ENCODE measurements at places on chromosomes 16 and 17.
A peak's percentile ranks its signal among the peaks of the same experiment; 100 is the strongest.

DNA sequence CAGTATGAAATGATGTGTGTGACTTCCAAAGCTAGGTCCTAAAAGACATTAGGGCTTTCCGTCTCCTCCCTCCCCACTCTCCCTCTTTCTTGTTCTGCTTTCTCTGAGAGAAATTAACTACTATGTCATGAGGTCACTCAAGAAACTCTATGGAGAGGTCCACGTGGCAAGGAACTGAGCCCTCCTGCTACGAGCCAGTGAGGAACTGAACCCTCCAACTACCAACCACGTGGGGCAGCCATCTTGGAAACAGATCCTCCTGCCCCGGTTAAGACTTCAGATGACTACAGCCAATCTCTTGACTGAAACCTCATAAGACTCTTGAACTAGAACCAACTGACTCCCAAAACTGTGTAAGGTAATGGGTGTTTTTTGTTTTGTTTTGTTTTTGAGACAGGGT is 4.2 kb upstream of the ALOX15 start:
- no peak for DNase-seq

GRCh38 chr16:678209-678857 is 1.9 kb upstream of the STUB1 start:
- DNase-seq: no peak

- no peak for DNase-seq
Observed at GRCh38 chr17:37731056-37731455, 13.8 kb downstream of the HNF1B start.

DNA sequence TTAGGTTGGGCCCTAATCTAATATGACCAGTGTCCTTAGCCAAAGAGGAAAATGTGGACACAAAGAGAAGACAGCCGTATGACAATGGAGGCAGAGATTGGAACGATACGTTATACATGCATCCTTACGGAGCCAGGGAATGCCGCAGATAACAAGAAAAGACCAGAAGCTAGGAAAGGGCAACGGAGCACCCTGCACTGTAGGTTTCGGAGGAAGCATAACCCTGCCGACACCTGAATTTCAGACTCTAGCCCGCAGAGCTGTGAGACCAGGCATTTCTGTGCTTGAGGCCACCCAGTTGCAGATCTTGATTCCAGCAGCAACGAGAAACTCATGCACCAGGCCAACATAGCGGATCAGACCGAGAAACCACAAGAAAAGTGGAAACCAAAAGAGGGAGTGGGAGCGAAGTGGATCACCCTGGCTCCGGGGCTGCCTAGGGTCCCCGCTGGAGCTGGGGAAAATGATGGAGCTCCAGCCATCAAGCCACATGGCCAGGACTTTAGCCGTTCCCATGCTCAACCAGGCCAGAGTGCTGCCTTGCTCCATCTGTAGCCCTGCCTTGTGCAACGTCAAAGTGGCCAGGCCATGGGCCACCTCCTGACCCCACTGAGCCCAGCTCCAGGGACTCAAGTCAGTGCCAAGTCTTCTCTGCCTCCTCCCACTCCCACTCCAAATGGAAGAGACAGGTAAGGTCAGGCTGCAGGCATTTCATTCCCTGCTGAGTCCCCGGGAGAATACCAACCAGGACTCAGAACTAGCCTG is 51.7 kb upstream of the RPL38 start:
- no peak for DNase-seq

DNA sequence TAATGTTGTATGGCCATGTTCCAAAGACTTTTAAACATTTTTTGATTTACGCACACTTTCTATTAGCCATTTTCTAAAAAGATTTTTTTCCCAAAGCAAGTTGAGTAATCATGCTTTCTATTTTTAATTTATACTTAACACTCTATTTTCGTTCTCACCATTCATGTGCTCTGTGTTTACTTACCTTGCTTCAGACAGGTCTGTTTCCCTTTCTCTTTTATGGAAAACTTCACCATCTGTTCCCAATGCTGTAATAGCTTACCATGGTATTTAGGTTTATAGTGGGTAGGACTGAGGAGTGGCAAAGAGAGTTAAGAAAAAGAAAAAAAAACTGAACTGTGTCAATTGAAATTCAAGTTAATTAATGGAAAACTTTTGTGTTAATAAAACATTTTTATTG is 37.5 kb upstream of the KCNJ16 start:
- no peak for DNase-seq

DNA sequence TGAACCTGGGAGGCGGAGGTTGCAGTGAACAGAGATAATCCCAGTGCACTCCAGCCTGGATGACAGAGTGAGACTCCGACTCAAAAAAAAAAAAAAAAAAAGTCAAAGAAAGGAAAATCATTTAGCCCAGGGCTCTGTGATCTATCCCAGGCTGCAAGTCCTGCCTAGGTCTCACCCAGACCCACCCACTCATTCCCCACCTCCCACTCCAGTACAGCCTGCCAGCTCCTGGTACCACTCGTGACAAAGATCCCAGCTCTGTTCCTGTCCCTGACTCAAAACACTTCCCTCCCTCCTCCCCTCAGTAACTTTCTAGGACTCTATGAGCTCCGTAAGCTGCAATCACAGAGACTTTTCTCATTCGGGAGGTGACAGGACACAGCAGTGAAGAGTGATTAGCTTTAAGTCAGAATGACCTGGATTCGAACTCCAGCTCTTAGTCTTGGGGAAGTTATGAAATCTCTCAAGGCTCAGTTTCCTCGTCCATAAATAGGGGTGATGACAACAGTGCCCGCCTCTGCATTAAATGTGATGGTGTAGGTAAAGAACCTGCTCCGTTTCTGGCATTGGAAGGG is 28.0 kb upstream of the MRPS23 start:
- DNase-seq: no peak

DNA sequence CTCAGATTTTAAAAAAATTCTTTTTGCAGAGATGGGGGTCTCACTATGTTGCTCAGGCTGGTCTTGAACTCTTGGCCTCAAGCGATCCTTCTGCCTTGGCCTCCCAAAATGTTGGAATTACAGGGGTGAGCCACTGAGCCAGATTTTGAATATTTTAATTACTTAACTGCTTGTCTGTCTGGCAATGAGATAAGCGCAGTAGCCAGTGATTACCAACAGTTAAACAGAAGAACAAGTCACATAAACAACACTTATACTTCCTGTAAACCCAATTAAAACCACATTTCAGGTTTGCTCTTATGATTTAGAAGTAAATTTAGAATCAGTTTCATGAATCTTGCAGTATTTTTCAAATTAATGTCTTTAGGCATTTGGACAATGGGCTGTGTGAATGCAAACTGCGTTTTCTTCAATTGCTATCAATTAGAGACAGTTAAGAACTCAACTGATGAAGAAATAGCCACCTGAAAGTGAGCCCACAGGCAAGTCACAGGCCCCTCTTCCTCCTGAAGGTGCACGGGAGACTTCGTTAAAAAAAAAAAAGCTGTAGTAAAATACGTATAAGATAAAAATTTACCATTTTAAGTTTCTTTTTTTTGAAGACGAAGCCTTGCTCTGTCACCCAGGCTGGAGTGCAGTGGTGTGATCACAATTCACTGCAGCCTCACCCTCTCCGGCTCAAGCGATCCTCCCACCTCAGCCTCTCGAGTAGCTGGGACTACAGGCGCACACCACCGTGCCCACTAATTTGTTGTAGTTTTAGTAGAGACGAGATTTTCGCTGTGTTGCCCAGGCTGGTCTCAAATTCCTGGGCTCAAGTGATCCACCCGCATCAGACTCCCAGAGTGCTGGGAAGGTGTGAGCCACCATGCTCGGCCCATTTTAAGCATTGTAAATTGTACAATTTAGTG is 73.0 kb downstream of the PITPNC1 start:
- DNase-seq: no peak

DNA sequence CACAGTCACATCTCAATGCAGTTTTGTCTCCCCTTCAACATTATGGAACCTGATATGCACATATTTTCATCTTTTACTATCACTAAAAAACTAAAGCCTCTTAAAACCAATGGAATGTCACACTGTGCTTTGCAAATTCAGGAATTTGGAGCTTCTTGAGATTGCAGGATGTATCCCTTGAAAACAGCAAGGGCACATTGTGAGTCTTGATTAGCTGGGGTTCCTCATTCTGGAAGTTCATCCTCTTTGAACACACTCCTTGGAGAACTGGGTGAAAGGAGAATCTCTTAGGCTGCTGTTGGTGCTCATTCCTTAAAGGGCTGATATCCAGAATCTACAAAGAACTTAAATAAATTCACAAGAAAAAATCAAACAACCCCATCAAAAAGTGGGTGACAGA is 21.1 kb upstream of the MYOCD start:
- DNase-seq: no peak

- DNase-seq: no peak
Observed at GRCh38 chr17:43907425-43907981, at the start of gene MPP2. Gene MPP2, minus strand, starts transcription at chr17:43907536. Its CDS starts 3,076 bp downstream, at chr17:43904460.

DNA sequence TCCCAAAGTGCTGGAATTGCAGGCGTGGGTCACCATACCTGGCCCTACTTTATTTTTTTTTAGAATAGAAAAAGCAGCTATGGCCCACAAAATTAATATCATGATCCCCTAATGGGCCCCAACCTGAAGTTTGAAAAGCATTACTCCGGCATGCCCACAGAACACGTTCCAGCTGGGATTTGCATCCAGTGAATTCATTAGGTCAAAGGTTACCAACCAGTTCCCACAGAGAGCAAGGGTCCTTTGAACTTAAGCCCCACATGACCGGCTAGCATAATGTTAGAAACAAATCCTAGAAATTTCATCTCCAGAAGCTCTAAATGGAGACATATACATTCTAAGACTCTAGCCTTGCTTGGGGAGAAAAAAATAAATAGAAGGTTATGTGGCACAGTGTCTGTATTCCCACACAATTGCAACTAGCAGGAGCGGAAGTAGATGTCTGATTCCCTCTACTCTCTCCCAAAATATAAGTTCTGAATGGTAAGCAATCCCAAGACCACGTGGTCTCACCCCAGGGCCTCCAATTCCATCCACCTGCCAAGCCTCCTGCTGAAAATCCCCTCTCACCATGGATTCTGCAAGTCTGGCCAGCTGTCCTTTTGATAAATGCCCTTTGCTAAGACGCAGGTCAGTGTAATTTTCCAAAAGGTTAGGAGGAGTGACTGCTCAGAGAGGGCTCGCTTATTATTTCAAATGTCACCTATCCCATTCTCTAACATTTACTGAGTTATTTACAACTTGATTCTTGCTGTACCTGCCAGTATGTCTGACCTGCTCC is 395.8 kb downstream of the NPIPA8 start:
- DNase-seq: no peak

DNA sequence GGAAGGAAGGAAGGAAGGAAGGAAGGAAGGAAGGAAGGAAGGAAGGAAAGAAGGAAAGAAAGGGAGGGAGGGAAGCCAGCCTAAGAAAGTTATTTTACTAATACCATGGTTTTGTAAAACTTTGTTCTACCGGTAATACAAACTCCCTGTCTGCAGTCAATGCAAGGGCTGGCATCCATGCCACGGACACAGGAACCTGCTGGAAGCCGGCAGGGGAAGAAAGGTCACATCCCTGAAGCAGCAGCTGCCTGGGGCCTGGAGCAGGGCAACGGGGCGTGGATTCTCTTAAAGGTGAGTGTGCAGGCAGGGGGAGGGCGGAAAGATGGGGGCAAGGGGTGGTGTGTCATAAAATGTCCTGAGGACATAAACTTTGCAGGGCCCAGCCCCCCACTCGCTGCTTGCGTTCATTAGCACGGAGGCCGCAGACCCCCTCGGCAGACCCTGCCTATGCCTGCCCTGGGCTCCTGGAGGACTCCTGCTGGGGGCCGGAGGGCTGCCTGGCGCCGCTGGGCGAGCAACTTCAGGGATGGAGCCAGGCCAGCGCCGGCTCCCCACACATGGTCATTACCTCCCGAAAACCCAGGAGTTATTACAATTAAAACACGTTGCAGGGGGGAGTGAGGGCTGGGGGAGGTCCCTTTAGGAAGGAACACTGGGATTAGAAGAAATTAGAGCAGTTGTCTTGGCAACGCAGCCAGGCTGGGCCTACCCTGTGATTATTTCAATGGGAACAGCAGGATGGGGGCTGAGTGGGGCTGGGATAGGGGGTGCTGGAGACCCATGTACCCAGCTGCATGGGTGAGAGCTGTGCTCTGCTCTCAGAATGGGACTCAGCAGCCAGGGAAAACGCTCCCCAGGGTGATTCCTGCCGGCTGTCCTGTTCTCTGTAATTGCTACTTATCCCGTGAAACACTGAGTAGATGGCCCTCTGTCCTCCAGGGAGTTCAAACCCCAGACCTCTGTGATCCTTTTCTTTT is 257.9 kb downstream of the SOX9 start:
- DNase-seq: no peak

- no peak for DNase-seq
Observed at GRCh38 chr17:18008496-18009268, 30.3 kb downstream of the ATPAF2 start.

GRCh38 chr16:83552228-83552627 is 255.6 kb upstream of the HSBP1 start:
- DNase-seq: no peak

GRCh38 chr16:57413301-57413730 is 8.7 kb downstream of the CCL17 start:
- no peak for DNase-seq

- peak; percentile 85 for DNase-seq
Observed at GRCh38 chr16:19521471-19522396, at the start of gene GDE1. Gene GDE1, minus strand, starts transcription at chr16:19522098. Its CDS starts 134 bp downstream, at chr16:19521964.

- no peak for DNase-seq
Observed at GRCh38 chr17:37610971-37611370, 1.8 kb upstream of the SYNRG start.

DNA sequence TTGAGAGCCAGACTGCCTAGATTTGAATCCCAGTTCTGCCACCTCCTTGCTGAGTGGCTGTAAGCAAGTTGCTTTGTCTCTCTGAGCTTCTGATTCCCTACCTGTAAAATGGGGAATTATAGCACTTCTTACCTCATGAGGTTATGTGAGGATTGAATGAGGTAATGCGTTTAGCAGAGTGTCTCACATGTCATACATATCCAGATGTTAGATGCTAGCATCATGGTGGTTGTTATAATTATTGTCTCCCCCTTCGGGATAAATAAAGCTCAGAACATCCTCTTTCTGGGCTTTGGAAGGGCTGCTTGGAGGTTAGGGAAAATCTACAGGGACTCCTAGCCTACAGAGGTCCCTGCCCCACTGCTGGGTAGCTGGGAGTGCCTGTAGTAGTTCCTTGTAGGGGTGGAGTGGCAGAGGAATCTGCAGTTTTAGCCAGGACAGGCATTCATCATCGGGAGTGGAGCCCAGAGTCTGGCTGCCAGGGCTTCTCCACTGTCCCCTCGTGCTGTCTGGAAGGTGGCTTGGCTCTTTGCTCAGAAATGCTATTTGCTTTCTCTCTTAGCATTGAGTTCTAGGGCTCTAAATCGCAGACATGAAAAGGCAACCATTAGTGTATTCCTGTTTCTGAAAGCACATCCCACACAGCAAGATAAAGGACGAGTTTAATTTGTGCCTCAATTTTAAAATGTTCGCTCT is 137.9 kb upstream of the CACNG3 start:
- DNase-seq: no peak

Data from thoracic aorta (tissue), 2 donors.